ENCODE measurements at places on chromosomes 1 and 21.

DNA sequence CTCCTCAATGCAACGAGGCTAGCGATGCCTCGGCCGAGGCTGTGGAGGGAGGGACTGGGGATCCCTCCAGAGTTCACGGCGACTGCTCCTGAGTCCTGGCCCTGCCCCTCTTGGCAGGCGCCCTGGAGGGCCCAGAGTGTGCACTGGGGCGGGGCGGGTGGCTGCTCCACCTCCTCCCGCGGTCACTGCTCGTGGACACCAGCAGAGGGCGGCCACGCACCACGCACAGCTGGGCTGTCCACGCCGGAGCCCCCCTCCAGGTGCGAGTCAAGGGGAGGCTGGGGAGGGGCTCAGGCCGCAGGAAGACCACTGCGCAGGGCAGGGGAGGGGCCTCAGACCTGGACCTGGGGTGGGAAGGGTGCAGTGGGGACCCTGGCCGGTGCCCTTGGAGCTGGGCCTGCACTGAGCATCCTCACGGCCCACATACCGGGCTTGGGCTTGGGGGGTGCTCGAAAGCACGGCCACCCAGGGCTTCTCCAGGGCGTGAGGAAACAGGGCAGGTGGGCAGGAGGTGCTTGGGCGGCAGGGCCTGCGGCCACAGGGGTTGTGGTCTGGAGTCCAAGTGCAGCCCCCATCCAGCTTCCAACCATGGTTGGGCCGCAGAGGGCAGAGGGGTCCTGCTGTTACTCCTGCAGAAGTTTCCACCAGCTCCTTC is 20.6 kb upstream of the TTC34 start:
- DNase-seq = peak; percentile 66

DNA sequence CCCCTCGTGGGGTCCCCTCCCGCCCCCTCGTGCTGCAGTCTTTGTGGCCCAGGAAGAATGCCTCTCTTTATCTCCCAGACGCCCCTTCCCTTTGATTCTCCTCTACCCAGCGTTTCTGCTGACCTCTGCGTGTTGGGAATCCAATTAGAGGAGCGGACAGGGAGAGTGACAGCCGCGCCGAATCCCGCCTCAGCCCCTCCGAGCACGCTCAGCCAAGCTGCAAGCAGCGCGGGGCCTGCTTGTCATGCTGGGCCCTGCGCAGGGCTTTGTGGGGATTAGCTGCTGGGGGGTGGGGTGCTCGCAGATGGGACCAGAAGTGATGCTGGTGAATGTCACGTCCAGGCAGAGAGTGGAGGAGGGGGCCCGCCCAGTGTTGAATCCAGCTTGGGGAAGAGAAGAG is 91.1 kb downstream of the EPHB2 start:
- no peak for DNase-seq

DNA sequence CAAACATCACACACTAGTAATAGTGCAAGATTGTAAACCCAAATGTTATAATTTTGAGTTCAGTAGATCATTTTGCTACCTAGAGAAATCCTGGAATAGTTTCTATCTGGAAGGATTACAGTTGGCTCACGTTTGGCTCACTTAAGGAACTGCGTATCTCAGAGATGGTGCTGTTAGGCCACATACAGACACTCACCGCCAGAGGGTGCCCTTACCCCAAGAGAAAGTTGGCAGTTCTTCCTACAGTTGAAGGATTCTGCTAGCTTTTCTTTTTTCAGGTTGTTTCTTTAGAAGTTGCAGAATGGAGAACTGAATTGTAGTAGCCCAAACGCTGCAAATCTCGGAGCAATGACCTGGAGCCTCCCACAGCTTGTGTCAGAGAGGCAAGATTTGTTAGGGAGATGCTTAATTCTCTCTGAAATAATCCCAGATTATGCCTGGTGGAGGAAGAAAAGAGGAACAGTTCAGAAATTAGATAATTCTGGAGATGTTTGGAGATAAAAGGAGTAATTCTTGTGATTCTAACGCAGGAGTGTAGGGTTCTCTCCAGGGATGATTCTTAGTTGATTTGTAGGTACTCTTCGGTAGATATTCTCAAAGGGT is 87.9 kb upstream of the PAPPA2 start:
- DNase-seq = peak; percentile 76

DNA sequence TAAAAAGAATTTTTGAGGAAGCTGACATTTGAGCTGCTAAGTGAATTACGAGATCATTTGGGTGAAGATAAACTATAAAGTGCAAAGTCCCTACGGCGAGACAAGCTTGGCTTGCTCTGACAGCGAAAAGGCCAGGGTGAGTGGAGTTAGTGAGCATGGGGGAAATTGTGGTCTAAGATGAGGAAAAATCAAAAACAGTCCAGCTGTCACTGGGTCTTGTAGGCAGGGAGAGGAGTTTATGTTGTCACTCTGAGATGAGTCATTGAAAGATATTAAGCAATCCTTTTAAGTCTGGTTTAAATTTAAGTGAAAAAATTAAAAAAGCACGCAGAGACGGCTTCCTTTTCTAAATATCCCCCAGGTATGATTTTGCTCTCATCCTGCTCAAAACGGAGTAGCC is 601.9 kb downstream of the MRPL39 start:
- DNase-seq = peak; percentile 9

GRCh38 chr1:18385239-18385790 is 95.4 kb upstream of the KLHDC7A start:
- DNase-seq = peak; percentile 3

All from suppressor macrophage (primary cell).